ENCODE measurements at places on chromosomes 6 and 20.

DNA sequence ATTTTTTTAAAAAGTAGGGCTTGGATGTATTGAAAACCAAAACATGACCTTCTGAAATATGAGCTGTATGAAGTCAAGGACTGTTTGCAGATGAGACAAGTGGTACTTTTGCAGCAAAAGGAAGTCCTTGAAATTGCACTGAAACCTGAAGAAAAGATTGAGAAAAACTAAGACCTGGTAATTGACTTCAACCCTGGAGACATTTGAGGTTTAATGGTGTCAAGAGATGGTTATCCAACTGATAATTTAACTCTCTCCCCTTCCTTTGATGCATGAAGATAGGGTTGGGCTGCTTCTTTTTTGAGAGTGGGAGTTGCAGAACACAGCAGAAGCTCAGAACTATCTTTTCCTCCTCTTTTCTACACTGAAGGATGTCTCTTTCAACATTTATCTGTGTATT, 180.9 kb upstream of the DTNBP1 start:
- DNase-seq: no peak

DNA sequence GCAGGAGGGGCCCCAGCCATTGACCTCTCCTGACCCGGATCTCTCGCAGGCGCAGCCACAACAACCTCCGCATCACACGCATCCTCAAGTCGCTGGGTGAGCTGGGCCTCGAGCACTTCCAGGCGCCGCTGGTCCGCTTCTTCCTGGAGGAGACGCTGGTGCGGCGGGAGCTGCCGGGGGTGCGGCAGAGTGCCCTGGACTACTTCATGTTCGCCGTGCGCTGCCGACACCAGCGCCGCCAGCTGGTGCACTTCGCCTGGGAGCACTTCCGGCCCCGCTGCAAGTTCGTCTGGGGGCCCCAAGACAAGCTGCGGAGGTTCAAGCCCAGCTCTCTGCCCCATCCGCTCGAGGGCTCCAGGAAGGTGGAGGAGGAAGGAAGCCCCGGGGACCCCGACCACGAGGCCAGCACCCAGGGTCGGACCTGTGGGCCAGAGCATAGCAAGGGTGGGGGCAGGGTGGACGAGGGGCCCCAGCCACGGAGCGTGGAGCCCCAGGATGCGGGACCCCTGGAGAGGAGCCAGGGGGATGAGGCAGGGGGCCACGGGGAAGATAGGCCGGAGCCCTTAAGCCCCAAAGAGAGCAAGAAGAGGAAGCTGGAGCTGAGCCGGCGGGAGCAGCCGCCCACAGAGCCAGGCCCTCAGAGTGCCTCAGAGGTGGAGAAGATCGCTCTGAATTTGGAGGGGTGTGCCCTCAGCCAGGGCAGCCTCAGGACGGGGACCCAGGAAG, 4.5 kb upstream of the COL9A3 start:
- no peak for DNase-seq

DNA sequence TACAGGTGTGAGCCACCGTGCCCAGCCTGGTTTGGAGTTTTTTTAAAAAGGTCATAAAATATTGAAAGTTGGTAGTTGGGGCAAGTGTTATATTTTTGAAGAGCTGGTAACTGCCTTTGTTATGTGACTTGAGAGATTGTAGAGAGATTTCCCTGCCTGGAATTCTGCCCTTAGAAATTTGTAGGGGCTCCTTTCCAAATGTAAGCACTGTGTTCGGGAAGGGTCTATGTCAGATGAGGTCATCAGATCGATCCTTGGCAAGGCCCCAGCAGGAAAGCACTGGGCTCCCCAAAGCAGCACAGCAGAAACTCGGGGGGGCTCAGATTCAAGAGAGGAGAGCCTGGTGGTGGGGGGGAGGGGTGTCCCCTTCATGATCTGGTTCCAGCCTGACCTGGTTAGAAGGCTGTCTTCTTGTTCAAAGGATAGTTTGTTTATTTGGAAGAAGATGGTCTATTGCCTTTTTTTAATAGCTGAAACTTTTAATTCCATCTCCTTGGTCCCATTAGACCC, 220.2 kb downstream of the UST start:
- DNase-seq: no peak

DNA sequence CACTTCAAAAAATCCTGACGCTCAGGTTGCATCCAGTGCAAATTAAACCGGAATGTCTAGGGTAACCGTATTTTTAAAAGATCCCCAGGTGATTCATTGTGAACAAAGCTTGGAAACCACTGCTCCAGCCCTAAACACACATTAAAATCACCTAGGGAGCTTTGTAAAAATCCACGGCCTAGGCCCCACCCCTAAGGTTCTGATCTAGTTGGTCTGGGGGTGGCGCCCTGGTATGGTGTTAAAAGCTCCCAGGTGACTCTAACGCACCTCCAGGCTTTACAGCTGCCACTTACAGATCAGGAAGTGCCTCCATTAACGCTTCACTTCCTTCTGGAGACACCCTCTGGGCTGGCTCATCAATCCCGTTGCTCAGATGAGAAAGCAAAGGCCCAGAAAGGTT, 92.2 kb downstream of the GRM4 start:
- no peak for DNase-seq

DNA sequence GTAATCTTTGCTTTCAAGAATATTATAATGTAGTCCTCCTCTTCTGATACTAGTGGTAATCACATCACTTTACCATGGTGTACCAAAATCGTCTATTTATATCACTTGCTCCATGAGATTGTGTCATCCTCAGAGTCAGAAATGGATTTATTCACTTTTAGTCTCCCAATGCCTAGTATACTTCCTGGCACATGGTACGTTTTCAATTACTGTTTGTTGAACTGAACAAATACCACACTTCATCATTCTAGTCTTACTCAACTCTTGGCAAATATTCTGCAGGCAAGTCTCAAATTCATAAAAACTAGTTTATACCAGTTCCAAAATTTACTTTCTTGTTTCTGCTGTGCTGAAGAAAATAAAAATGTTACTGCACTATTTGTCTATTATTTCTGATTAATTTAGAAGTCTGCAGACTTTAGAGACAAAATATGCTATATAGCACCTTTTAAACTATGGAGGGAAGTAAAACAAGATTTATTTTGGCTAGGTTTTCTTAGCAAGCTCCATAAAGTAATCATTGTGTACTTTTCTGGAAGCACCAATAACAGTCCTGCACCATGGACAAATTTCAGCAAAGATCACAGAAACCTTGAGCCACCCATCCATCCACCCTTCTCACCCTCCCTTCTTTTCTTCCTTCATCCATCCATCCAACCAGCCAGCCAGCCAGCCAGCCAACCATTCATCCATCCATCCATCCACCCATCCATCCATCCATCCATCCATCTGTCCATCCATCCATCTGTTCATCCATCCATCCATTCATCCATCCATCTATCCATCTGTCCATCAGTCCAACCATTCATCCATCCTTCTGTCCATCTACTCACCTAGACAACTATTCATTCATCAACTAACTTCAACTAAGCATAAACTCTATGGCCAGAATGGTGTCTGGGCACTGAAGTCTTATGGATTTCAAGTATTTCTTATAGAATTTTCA, 102.1 kb upstream of the STMND1 start:
- DNase-seq: no peak

DNA sequence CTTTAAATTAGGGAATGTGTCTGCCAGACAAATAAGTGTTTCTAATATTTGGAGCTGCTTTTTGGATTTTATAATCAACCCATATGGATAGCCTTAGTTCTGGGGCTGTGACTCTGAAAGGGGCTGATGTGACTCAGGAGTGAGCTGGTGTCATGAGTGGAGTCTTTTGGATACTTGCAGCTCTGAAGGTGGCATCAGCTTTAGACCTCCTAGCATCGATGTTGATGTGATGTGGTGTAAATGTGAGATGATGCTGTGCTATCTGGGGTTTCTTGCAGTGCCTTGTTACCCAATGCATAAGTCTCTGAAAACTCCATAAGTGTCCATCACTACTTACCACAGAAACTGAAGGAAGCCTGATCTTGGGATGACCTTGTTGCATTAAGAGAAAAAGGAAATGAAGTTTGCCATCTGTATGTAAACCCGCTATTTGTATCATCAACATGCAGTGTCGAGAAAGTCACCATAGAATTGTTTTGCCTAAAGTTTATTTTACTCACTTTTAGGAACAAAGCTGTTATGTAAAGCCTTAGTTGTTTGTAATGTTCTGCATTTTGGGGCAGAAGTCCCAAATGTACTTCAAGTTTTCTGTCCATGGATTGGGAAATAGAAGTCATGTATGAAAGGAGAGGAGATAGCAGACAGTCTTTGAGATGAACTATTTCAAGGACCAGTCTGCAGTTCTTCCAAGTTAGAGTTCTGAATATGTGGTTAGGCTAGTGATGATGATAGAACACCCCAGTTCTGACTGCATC, 8.0 kb downstream of the FOXO3 start:
- no peak for DNase-seq

- DNase-seq: no peak
These were observed 18.3 kb downstream of the DDX27 start for GRCh38 chr20:49237531-49237930.

GRCh38 chr6:136012943-136013342, 161.4 kb downstream of the PDE7B start:
- DNase-seq: no peak

- no peak for DNase-seq
These were observed 273.2 kb downstream of the CD83 start for GRCh38 chr6:14390805-14391204.

Data from D721Med (cell line).